ENCODE measurements at places on chromosomes 2 and 18. TPM values are rescaled to one million over a fixed set of nuclear protein-coding genes. Genes with fewer than 3 reads are reported as not detected.

Gene OR6B2
- not detected for total RNA-seq

Gene LIPG
- 33.1 TPM for total RNA-seq

Gene CCDC195
- not detected for total RNA-seq

Gene IL36A
- total RNA-seq = not detected

Gene HOXD10
- not detected for total RNA-seq
